Activated CD4-positive, alpha-beta T cell treated with anti-CD3 and anti-CD28 coated beads, Interleukin-2, amount 10 ng/mL, durations not matched to agents 24 days and 14 days (primary cell): ENCODE measurements at places on chromosomes 11 and 22. TPM values are rescaled to one million over a fixed set of nuclear protein-coding genes. Genes with fewer than 3 reads are reported as not detected.

DNA sequence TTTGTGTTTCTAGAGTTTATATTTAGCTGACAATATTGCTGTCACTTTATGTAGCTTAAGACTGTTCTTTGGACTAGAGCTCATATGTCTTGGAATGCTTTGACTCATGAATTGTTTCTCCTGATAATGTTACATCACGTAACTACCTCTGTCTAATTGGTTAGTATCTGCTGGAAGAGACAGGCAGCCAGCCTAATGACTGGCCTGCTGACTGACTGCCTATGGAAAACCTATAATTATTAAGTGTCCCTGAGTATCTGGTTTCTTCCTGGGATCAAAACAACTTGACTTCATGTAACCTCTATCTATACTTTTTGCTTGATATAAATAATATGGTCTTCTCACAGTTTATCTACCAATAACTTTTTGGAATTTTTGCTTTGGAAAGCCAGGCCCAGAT lies 9.4 kb downstream of the SOX6 start:
- no peak for DNase-seq

Gene NCF4
- total RNA-seq: 12.3 and 13.6 TPM in 2 replicates

DNA sequence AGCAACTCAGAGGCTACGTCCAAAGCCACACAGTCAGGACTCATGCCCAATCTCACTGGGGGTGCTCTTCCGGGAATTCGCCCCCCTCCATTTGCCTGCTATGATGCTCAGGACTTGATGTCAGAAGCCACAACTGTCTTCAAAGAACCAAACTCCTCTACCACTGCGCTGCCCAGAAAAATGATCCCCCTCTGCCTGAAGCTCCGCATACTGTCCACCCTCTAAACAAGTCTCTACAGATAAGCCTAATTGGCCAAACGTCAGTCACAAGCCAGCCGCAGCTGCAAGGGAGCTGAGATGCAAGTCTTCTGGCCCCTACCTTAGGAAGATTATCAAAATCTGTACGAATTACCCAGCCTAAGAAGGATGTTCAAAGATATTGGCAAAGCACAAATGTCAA lies 294.6 kb downstream of the BUD13 start:
- DNase-seq: no peak

DNA sequence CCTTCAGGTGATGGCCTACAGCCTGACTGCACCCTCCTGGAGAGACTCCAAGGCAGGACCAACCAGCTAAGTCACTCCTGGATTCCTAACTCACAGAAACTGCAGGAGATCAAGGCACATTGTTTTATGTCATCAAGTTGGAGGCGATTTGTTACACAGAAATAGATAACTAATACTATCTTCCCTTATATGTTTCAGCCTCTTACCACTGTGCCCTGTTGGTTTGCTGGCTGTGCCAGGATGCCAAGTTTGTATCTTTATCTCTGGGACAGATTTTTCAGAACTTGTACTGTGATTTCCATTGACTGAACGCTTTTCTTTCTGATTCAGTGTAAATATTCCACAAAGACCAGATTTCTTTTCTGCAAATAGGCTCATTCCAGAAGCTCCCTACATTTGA lies 76.2 kb upstream of the OPCML start:
- no peak for DNase-seq

Gene ACAT1
- total RNA-seq: 65.0 and 65.9 TPM in 2 replicates

DNA sequence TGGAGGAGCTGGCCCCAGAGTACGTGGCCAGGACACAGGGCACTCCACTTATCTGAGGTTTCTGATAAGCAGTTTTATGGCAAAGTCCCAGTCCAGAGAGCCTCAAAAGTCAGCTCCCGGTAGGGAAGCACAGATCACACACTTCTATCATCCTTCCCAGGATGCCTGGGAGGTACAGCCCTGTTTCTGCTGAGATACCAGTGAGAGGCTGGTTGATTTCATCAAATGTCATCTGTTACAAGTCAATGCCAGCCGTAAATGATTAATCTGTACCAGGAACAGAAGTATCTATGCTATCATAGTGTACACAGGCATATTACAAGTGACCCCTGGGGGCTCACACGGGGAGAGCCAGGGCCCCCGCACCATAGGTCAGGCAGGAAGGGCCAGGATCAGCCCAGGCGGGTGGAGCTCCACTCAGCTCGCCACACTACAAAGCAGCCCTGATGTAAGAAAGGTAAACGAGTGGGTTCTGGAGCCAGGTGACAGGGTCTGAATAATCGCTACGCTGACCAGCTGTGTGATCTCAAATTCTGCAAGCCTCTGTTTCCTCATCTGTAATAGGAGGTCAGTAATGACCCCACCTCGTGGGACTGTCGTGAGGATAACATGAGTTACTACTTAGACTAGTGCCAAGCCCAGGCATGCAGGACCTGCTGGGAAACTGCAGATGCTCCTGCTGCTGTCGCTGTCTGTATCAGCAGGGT lies 17.6 kb downstream of the PLA2G6 start:
- no peak for DNase-seq

Gene KCNK4
- 0.23 and 0.24 TPM in 2 replicates for total RNA-seq

DNA sequence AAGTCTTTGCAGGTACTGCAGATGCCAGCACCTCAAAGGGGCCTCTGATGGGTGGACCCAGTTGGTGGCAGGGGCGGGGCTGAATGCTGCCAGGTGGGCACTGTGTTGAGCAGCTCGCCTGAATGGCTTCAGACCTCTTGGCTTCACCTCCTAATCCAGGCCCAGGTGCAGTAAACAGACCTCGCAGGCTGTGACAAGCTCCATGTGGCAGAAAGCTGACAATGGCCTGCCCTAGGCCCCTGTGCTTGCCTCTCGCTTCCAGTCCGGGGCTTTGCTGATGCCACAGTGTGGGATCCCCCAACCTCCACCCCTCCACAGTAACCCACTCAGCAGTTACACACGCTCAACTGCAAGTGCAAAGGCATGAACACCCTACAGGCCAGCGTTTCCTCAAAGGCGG lies 9.4 kb downstream of the IGLL1 start:
- no peak for DNase-seq

Gene MS4A4A
- total RNA-seq: not detected in 2 replicates

DNA sequence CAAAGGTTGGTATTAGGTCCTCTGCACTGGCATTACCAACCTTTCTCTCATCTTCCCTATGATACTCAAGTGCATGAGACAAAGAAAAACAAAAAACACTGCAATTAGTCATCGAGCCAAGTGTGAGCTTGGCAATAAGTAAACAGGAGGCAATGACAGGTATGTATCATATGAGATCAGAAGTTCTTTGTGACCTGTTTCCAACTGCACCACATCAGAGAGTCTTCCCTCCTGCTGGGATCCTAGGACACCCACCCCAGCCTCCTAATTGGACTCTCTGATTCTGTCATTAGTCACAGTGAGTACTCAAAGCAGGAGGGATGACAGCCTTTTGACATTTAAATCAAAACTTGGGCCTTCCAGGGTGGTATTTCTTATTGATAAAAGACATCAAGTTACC lies 7.8 kb upstream of the JAML start:
- peak; percentile 64 for DNase-seq

DNA sequence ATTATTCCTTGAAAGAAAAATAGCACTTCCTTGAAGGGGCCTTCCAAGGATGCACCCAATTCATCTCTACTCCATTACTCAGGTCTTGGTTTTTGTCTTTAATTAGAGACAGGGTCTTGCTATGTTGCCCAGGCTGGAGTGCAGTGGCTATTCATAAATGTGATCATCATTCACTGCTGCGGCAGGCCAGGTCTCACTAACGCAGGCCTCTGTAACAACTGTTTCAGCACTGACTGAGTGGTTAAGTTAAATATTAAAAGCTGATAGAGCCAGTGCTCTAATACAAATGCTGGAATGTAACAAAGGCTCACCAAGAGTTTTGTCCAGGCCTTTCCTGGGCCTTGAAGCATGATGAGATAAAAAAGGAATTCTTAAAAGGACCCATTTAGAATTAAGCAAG lies 61.4 kb upstream of the GNAZ start:
- DNase-seq: no peak

GRCh38 chr22:44870021-44870420 lies 117.6 kb downstream of the ARHGAP8 start:
- DNase-seq: no peak

Gene ALDH3B2
- total RNA-seq: not detected in 2 replicates

Gene PGA3
- total RNA-seq: not detected in 2 replicates

DNA sequence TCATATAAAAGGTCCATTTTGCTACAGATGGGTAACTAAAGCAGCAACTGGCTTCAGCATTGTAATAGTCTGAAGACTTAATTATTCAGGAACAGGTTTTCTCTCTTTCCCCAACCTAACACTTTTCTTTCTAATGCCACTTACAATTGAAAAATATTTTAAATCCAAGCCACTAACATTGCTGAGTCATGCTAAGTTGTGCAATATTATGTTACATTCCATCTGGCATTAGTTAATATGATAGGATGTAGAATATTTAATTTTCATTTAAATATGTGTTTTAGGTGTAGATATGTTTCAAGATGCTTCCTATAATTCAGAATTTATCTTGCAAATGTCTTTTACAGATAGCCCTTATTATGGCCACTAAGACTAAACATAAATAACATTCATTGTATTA lies 98.6 kb downstream of the KIF18A start:
- DNase-seq: no peak

GRCh38 chr22:24523873-24524272 lies 28.7 kb downstream of the UPB1 start:
- no peak for DNase-seq

DNA sequence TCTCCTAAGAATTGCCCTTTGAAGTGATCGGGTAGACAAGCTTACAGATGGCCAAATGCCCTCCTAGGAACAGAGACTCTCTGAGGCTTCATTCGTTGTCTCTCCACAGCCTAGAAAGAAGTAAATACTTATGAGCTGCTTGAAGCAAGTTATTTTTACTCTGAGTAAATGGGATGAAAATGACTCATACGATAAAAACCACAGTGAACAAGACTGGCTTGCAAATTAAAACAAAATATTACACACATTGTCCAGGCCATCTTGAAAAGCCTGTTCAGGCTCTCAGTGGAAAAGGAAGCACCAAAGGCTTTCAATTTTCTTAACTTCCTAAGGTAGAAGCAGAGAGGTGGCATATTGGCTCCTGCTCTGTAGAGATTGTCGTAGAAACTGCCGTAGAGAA lies 294.2 kb downstream of the NELL1 start:
- DNase-seq: no peak

- DNase-seq: no peak
These were observed 1335.3 kb downstream of the TBC1D22A start for GRCh38 chr22:48097723-48098122.

DNA sequence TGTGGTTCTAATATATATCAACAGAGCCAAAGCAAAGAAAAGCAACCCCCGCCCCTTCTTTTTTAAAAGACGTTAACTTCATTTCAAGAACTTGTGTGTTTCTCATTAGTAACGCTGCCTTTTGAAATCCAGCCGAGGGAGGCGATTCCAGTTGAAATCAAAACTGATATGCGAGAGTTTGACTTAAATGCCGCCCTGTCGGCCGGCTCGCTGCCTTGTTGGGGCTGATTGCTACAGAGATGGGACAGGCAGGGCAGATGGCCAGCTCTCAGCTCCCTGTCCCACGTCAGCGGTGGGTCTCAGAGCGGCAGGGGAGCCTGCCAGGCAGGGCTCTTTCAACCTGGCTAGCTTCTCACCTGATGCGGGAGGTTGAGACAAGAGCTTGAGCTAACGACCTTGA lies 51.9 kb upstream of the ALX4 start:
- no peak for DNase-seq

DNA sequence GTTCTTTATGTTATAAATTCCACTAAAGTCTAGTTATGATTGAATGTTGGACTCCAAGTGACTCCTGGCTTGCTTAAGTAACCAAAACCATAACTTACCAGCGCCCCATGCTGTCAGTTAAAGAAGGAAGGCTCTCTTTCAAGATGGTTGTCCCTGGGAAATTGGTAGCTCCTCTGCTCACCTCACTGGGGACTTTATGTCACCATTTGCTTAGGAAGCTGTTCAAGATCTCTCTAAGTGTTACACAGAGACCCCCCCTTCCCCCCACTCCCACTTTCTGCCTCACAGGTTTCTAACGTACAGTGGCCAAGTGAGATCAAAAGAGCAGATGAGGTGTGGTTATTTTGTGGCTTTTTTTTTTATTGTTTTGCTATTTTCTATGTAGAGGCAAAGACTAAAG lies 301.8 kb downstream of the AASDHPPT start:
- no peak for DNase-seq

DNA sequence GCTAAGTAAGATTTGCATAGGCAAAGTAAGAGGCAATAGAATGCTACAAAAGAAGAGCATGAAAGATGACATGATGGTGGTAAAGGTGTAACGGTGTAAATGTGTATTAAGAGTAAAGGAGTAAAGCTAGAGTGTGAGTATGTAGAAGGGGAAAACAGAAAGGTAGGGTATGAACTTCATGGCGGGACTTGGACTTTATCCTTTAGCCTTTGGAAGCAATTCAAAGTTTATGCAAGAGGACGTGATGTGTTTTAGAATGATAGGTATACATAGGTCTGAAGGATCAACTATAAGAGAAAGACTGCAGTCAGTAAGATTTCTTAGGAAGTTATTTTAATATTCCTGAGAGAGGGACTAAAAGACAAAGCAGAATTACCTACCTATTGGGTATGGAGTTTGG lies 358.0 kb upstream of the FAT3 start:
- DNase-seq: no peak

DNA sequence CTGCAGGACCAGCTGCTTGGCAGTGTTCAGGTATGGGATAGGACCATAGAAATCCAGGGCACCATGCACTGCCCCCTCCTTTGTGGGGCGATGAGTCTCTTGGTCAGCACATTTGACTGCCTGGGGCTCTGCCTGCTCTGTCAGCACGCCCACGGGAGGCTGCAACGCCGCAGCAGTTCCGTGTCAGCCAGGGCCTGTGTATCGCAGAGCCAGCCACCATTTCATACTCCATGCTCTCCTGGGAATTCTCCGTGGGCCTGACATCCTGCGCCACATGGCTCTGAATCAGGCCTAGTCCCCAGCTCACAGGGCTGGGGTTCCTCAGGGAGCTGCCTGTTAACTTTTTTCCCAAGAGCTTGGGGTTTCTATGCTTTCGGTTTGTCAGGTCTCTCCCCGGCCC lies 16.9 kb upstream of the RELT start:
- DNase-seq: no peak

- no peak for DNase-seq
These were observed 32.2 kb downstream of the CSNK2A3 start for GRCh38 chr11:11320825-11321224.

Gene SAA2
- not detected in 2 replicates for total RNA-seq

GRCh38 chr11:57515332-57516060 lies at the start of gene SLC43A1:
TSS of gene SLC43A1 (minus strand) at chr11:57515702. CDS start at chr11:57514111, 1,591 bp downstream.
- DNase-seq: peak; percentile 83
